ENCODE measurements at places on chromosomes 11 and 22. TPM values are rescaled to one million over a fixed set of nuclear protein-coding genes. Genes with fewer than 3 reads are reported as not detected.

The RFPL2 gene
- total RNA-seq: 0.29 TPM

The STIP1 gene
- 106 TPM for total RNA-seq

The OR4D5 gene
- total RNA-seq: not detected

DNA sequence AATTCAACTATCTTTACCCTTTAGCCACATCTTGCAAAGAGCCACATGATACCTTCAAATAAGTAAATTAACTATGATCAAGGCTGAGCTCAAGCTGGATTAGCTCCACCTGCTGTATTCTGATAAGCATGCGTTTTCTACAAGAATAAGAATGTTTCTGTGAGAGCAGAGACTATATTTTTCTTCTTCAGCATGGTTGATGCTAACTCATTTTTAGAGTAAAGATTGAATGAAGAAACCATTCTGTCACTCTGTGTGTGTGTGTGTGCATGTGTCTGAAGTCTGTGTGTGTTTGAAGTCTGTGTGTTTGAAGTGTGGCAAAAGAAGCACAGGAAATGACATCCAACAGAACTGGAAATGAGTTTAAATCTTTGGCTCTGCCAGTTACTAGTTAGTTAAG is 12.0 kb upstream of the LAYN start:
- no peaks in the 10 kb centered on the region for H3K36me3 ChIP-seq
- no peaks in the 10 kb centered on the region for H3K27me3 ChIP-seq
- H3K4me3 ChIP-seq: no peak overlapping the region
- H3K27ac ChIP-seq: no peak overlapping the region

- no peaks in the 10 kb centered on the region for H3K27me3 ChIP-seq
- no peaks in the 10 kb centered on the region for H3K4me1 ChIP-seq
- no peak for DNase-seq
- H3K36me3 ChIP-seq: no peaks in the 10 kb centered on the region
- no peak overlapping the region for H3K4me3 ChIP-seq
These were observed 73.0 kb upstream of the TBCEL start for GRCh38 chr11:120950880-120951279.

DNA sequence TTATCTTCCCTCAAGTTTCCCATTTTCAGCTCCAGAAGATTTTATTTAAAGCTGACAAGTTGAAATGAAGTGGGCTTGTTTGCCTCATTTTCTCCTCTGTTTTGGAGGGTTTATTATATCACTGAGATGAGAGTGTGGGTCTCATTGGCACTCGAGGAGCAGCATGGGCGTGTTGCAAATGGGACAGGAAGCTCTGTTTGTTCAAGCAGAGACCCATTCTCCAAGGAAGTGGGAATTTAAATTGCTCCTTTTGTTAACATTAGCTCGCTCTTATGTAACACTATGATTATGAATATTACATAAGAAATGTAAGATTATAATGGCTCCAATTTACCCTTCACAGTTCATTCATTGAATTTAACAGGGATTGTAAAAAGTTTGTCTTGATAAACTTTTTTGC is 317.7 kb upstream of the CTSC start:
- H3K36me3 ChIP-seq: no peaks in the 10 kb centered on the region
- no peaks in the 10 kb centered on the region for H3K27me3 ChIP-seq
- H3K4me1 ChIP-seq: no peaks in the 10 kb centered on the region
- H3K27ac ChIP-seq: no peak overlapping the region
- no peak overlapping the region for H3K4me3 ChIP-seq
- no peak for DNase-seq

GRCh38 chr22:49010070-49010863 is 817.4 kb downstream of the BRD1 start:
- H3K27ac ChIP-seq: no peak overlapping the region
- H3K27me3 ChIP-seq: peaks cover 65% of the 10 kb centered on the region
- no peaks in the 10 kb centered on the region for H3K4me1 ChIP-seq
- H3K36me3 ChIP-seq: no peaks in the 10 kb centered on the region

- H3K36me3 ChIP-seq: no peaks in the 10 kb centered on the region
- H3K4me1 ChIP-seq: no peaks in the 10 kb centered on the region
- no peaks in the 10 kb centered on the region for H3K27me3 ChIP-seq
- no peak overlapping the region for H3K27ac ChIP-seq
These were observed 15.9 kb upstream of the HYLS1 start for GRCh38 chr11:125871391-125872137.

GRCh38 chr22:46748908-46749675 is 11.0 kb upstream of the CERK start:
- no peak for DNase-seq
- no peaks in the 10 kb centered on the region for H3K36me3 ChIP-seq
- H3K27me3 ChIP-seq: no peaks in the 10 kb centered on the region
- H3K27ac ChIP-seq: no peak overlapping the region

DNA sequence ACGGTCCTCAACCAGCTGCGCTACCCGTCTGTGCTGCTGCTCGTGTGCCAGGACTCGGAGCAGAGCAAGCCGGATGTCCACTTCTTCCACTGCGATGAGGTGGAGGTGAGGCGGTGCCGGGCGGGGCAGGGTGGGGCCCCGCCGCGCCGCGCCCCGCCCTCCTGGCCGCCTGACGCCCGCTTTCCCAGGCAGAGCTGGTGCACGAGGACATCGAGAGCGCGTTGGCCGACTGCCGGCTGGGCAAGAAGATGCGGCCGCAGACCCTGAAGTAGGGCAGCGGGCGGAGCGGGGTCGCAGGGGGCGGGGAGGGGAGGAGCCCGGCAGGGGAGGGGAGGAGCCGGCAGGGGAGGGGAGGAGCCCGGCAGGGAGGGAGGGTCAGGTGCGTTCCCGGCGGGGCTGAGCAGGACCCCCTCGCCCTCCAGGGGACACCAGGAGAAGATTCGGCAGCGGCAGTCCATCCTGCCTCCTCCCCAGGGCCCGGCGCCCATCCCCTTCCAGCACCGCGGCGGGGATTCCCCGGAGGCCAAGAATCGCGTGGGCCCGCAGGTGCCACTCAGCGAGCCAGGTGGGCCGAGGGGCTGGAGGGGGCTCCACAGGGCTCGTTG is 14.7 kb downstream of the EPS8L2 start:
- no peaks in the 10 kb centered on the region for H3K27me3 ChIP-seq
- no peak overlapping the region for H3K27ac ChIP-seq
- H3K4me1 ChIP-seq: no peaks in the 10 kb centered on the region
- H3K4me3 ChIP-seq: no peak overlapping the region
- no peak for DNase-seq
- no peaks in the 10 kb centered on the region for H3K36me3 ChIP-seq

GRCh38 chr22:38413085-38414008 is 41.7 kb downstream of the KCNJ4 start:
- H3K27ac ChIP-seq: no peak overlapping the region
- peak overlapping the region; percentile 57 for H3K4me3 ChIP-seq
- H3K27me3 ChIP-seq: no peaks in the 10 kb centered on the region
- DNase-seq: no peak
- no peaks in the 10 kb centered on the region for H3K36me3 ChIP-seq
- H3K4me1 ChIP-seq: peaks cover 6% of the 10 kb centered on the region

DNA sequence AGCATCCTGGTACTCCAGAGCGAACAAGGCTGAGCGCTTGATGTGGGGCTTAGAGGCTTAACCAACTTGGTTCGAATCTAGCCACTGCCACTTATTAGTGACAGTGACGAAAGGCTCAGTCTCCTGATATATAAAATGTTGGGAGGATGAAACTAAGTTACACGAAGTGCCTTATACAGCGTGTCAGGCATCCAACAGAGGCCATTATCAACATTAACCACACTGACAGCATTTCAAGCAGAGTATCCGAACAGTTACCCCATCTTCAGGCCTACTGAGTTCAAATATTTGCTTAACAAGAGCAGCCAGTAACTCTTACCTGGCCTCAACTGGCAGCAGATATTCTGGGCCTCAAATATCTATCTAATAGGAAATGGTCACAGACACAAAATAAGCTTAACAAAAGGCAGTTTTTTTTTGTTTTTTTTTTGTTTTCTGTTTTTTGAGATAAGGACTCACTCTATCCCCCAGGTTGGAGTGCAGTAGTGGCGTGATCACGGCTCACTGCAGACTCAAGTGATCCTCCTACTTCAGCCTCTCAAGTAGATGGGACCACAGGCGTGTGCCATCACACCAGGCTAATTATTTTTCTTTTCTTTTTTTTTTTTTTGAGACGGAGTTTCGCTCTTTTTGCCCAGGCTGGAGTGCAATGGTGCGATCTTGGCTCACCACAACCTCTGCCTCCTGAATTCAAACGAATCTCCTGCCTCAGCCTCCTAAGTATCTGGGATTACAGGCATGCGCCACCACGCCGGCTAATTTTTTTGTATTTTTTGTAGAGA is 2.9 kb downstream of the SERPIND1 start:
- peak overlapping the region; percentile 82 for H3K27ac ChIP-seq
- no peak for DNase-seq
- no peaks in the 10 kb centered on the region for H3K27me3 ChIP-seq
- no peak overlapping the region for H3K4me3 ChIP-seq

GRCh38 chr11:120750647-120751549 is 239.3 kb downstream of the GRIK4 start:
- no peak overlapping the region for H3K27ac ChIP-seq
- DNase-seq: no peak
- no peaks in the 10 kb centered on the region for H3K4me1 ChIP-seq

GRCh38 chr11:128550261-128550821 is 37.0 kb downstream of the ETS1 start:
- no peak overlapping the region for H3K27ac ChIP-seq
- no peaks in the 10 kb centered on the region for H3K4me1 ChIP-seq
- no peak for DNase-seq
- H3K27me3 ChIP-seq: no peaks in the 10 kb centered on the region
- no peaks in the 10 kb centered on the region for H3K36me3 ChIP-seq

DNA sequence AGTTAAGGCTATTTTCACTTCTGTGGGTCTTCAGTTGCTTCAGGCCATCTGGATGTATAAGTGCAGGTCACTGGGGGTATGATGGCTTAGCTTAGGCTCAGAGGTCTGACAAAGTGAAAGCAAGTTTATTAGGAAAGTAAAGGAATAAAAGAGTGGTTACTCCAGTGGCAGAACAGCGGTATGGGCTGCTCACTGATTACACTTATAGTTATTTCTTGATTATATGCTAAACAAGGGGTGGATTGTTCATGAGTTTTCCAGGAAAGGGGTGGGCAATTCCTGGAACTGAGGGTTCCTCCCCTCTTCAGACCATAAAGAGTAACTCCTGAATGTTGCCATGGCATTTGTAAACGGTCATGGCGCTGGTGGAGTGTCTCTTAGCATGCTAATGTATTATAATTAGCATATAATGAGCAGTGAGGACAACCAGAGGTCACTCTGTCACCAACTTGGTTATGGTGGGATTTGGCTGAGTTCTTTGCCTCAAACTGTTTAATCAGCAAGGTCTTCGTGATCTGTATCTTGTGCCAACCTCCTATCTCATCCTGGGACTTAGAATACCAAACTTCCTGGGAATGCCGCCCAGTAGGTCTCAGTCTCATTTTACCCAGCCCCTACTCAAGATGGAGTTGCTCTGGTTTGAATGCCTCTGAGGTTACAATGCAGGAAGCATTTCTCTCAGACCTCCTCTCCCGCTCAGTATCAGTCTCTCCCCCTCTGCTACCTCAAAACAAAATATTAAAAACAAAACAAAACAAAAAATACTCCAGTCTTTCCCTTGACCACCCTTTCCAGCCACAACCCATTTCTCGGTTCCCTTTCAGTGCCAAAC is 106.6 kb upstream of the SLC22A12 start:
- no peak overlapping the region for H3K4me3 ChIP-seq
- no peaks in the 10 kb centered on the region for H3K4me1 ChIP-seq
- DNase-seq: no peak
- H3K36me3 ChIP-seq: no peaks in the 10 kb centered on the region

GRCh38 chr22:44145544-44145943 is 35.2 kb upstream of the PARVG start:
- no peak for DNase-seq
- no peaks in the 10 kb centered on the region for H3K27me3 ChIP-seq
- H3K27ac ChIP-seq: no peak overlapping the region
- no peaks in the 10 kb centered on the region for H3K36me3 ChIP-seq
- no peaks in the 10 kb centered on the region for H3K4me1 ChIP-seq

DNA sequence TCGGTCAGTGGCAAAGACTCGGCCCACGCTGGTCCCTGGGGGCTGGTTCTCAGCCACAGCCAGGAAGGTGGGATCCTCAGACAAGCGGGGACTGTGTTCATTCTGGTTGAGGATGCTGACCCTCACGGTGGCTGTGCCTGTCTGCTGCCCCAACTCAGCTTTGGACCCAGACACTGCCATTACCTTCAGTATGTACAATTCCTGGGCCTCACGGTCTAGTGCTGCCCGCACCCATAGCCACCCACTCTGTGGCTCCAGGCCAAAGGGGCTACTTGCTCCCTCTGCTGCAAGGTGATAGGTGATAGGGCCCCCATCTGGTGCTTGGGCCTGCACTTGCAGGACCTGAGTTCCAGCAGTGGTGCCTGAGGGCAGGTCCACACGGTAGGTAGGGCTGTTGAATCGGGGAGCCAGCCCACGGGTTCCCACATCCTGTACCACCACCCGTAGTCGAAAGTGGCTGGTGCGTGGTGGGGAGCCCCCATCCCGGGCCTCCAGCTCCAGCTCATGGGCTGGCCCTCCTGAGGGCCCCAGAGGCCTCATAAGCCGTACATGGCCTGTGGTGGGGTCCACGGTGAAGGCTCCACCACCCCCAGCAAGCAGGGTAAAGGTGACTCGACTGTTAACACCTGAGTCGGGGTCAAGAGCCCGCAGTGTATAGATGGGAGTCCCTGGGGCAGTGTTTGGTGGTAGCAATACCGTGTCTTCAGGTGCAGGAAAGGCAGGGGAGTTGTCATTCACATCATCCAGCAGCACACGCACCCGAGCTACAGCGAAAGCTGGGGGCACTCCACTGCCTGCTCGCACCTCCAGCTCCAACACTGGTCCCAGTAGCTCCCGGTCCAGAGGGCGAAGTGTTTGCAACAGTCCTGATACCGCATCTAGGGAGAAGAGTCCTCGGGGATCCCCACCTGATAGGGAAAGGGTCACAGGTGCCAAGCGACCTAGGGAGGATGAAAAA is 13.2 kb upstream of the TPP1 start:
- H3K27me3 ChIP-seq: no peaks in the 10 kb centered on the region
- no peak for DNase-seq
- no peaks in the 10 kb centered on the region for H3K36me3 ChIP-seq
- H3K27ac ChIP-seq: no peak overlapping the region
- H3K4me3 ChIP-seq: no peak overlapping the region
- H3K4me1 ChIP-seq: peaks cover 4% of the 10 kb centered on the region

GRCh38 chr22:33221568-33221967 is 163.4 kb upstream of the SYN3 start:
- peak overlapping the region; percentile 71 for H3K27ac ChIP-seq
- H3K4me1 ChIP-seq: no peaks in the 10 kb centered on the region
- no peaks in the 10 kb centered on the region for H3K27me3 ChIP-seq
- DNase-seq: no peak
- H3K36me3 ChIP-seq: no peaks in the 10 kb centered on the region

GRCh38 chr11:72519220-72519881 is 85.0 kb upstream of the CLPB start:
- no peak overlapping the region for H3K27ac ChIP-seq
- H3K4me1 ChIP-seq: no peaks in the 10 kb centered on the region
- no peak for DNase-seq
- peak overlapping the region; percentile 29 for H3K4me3 ChIP-seq
- H3K27me3 ChIP-seq: no peaks in the 10 kb centered on the region
- H3K36me3 ChIP-seq: no peaks in the 10 kb centered on the region
